Prostate gland (tissue), 2 donors: ENCODE measurements at places on chromosomes 11 and 22. TPM values are rescaled to one million over a fixed set of nuclear protein-coding genes. Genes with fewer than 3 reads are reported as not detected.

The CABP7 gene
- not detected for total RNA-seq

The LDLRAD3 gene
- 30.8 TPM for total RNA-seq

The CELSR1 gene
- total RNA-seq = 24.2 TPM

The OR5A1 gene
- total RNA-seq = 0.17 TPM

The CCDC83 gene
- 12.5 TPM for total RNA-seq

The BANF1 gene
- 59.4 TPM for total RNA-seq

The TTLL12 gene
- total RNA-seq = 62.5 TPM

The GGTLC3 gene
- 2.3 TPM for total RNA-seq

The BRSK2 gene
- 29.7 TPM for total RNA-seq

The OR4X1 gene
- total RNA-seq = not detected

The NAV2 gene
- total RNA-seq = 26.6 TPM

The SLC22A9 gene
- total RNA-seq = not detected

The SYNGR1 gene
- 43.8 TPM for total RNA-seq

The KCNJ11 gene
- 10.3 TPM for total RNA-seq
